ENCODE measurements at places on chromosomes 12 and 14.

- DNase-seq = no peak
These were observed 127.8 kb downstream of the FBXL14 start for GRCh38 chr12:1466481-1467154.

- no peak for DNase-seq
These were observed 123.1 kb upstream of the KRR1 start for GRCh38 chr12:75634244-75635222.

DNA sequence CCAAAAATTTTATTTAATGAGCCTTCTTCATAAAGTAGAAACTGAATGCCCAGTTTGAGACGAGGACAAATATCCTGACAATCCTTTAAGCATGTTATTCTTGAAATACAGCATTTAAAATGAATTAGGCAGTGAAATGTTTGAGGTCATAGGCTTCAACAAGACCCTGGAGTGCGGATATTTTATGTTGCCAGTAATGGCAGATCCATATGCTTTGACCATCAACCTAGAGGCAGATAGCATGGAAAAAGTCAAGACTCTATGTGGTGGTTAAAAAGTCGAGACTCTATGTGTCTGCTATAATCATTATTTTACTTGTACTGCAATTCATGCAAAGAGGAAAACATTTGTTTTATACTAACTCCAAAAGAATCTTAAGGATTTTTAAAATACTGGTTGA, 2.0 kb upstream of the MAP4K5 start:
- no peak for DNase-seq

DNA sequence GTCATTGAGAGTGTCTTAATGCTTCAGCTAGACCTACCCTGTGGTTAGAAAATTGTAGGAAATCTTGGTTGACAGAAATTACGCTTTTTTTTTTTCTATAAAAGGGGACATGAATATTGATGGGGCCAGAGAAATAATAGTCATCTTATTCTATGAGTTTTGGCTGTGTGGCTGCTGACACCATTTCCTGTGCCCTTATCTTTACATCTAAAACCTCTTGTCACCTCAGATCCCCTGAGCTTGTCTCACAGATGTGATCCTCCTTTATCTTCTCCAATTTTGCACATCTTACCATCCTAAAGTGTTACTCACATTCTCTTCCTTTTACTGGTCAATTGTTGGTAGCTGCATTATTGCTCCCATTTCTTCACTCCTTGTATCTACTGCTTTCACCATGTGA, 36.1 kb downstream of the ASCL1 start:
- DNase-seq = no peak

DNA sequence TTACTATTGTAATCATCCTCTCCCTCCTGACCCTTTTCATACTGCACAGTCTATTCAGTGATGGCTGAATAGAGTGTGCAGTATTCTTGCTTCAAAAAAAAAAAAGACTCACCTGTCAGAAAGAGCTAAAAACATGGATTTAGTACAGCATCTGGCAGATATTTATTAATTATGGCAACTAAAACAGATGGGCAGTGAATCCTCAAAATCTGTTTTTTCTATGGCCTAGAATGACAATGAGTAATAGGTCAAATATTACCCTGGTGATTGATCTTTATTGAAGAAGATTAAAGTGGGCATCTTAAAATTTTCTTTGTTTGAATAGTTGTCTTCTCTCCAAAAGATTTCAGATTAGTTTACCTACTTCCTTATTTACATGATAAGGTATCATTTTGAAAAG, 543.6 kb downstream of the FOXG1 start:
- no peak for DNase-seq

- DNase-seq = no peak
These were observed 1.7 kb downstream of the PAWR start for GRCh38 chr12:79689061-79689476.

GRCh38 chr12:62576503-62576902, 109.9 kb downstream of the MON2 start:
- DNase-seq = no peak

- DNase-seq = no peak
These were observed 7.2 kb downstream of the ERC1 start for GRCh38 chr12:998020-998874.

DNA sequence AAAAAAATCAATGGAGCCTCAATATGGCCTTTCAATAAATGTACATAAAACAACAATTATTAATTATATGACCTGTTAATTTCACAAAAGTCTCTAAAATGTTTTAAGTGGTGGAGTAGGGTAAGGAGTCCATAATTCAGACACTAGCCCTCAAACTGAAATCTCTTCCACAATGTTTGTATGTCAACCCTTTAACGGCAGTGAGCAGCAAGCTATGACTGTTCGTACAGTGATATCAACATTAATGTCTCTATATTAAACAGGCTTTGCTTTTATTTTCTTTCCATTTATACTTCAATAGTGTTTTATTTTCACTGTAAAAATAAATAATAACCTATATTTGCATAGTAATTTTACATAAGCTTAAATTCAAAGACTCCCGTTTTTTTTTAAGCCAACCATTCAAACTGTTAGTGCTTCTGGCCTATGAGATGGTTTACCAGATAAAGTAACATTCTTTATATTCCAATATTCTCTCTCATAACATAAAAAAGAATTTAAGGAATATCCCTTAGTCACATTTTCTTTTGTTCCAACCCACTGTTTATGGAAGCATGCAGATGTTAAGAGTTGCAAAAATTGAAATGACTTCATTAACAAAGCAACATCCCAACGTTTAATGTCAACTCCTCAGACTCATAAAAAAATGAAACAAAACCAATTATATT, 2.3 kb downstream of the CDK17 start:
- DNase-seq = no peak

DNA sequence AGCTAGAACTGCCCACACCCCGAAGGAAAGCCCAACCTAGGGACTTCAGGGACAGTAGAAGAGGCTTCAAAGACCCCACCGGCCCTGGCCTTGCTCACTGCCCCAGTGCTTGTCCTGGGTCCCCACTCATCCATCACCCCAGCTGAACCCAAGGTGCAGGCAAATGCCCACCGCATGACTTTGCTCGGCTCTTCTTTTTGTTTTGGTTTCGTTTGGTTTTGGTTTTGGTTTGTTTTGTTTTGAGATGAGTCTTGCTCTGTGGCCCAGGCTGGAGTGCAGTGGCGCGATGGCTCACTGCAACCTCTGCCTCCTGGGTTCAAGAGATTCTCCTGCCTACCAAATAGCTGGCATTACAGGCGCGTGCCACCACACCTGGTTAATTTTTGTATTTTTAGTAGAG, 9.0 kb downstream of the CCDC85C start:
- peak; percentile 56 for DNase-seq

DNA sequence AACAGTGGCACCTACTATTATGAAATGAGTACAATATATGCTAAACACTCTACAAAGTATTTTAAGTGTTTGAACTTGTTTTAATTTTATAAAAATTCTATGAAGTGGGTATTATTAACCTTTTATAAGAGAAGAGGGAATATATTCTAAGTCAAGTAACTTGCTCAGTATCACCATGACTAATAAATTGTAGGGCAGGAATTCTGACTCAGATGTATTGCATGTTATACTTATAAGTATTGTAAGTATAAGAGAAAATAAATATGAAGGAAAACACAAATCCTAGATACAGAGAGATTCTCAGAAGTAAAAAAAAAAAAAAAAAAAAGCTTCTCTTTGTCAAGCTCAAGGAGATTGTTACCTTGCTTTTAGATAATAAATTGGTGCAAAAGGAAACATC, 893.2 kb downstream of the SLC16A7 start:
- no peak for DNase-seq

GRCh38 chr12:128073937-128074336, 193.0 kb upstream of the TMEM132C start:
- DNase-seq = no peak

GRCh38 chr14:37369425-37369824, 171.7 kb downstream of the MIPOL1 start:
- no peak for DNase-seq

GRCh38 chr14:99604766-99605298, 825 bp upstream of the CCDC85C start:
- no peak for DNase-seq

DNA sequence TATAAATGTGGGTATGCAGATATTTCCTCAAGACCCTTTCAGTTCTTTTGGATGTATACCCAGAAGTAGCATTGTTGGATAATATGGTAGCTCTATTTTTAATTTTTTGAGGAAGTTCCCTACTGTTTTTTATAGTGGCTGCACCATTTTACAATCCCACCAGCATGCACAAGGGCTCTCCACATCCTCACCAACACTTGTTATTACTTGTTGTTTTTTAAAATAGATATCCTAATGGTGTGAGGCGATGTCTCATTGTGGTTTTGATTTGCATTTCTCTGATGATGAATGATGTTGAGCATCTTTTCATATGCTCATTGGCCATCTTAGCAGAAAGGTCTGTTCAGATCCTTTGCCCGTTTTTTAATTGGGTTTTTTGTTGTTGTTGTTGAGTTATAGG, 47.1 kb downstream of the DIP2B start:
- no peak for DNase-seq

DNA sequence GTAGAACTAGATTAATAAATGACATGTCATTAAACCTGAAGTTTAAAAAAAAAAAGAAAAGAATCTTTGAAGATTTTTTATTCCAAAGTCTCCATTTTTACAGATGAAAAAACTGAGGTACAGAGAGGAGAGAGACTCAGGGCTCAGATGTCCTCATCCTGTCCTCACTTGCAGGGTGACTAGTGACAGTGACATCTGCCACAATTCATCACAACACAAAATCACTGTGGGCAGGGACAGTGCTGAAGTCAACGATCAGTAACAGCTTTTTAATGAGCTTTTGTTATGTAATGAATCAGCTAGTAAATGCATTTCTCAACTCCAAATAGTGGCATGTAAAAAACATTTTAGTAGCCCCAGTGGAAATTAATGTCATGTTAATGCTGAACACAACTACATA, 138.5 kb downstream of the NTF3 start:
- DNase-seq = no peak

DNA sequence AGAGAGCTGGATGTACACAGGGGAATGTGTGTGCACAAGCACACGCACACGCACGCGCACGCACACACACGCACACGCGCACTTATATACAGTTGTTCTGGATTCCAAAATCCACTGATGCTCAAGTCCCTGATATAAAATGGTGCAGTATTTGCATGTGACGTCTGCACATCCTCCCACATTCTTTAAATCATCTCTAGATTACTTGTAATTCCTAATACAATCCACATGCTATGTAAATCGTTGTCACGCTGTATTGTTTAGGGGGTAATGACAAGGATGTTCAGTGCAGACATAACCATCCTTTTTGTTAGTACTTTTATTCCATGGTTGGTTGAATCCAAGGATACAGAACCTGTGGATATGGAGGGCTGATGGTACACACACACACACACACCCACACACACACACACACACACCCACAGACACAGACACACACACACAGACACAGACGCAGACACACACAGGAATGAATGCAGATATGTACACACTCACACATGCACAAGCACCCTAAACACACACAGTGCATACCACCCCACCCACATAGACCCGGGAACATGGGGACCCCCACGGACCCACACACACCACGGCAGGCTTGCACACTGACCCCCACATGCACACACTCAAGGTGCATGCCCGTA, 188.5 kb upstream of the PRMT8 start:
- DNase-seq = no peak

GRCh38 chr12:91922674-91923073, 223.0 kb downstream of the BTG1 start:
- no peak for DNase-seq

GRCh38 chr12:105020241-105020962, 34.3 kb downstream of the NOPCHAP1 start:
- DNase-seq = no peak

DNA sequence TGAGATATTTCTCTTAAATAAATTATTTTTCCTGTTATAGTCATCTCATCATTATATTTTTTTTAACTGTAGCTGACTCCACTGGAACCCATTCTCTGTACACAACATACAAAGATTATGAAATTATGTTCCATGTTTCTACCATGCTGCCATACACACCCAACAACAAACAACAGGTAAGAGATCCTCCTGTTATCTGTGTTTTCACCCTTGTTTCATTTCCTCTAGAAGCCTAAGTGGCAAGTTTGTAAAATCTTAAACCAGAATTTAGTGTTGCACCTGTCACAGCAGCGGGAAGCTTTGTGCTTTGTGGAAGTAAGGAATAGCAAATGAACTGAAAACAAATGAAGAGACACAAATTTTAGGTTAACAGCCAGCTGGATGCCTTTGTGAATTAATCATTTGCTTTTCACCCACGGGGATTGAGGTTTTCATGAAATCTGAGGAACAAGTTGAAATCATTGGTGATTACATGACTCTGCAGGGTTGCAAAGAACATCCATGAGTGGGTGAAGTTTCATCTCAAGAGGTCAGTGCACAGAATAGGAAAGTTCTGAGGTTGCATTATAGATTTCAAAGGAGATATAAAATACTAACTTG, 273.9 kb upstream of the RGS6 start:
- no peak for DNase-seq

- peak; percentile 37 for DNase-seq
These were observed 14.5 kb upstream of the PWP1 start for GRCh38 chr12:107670999-107671643.

DNA sequence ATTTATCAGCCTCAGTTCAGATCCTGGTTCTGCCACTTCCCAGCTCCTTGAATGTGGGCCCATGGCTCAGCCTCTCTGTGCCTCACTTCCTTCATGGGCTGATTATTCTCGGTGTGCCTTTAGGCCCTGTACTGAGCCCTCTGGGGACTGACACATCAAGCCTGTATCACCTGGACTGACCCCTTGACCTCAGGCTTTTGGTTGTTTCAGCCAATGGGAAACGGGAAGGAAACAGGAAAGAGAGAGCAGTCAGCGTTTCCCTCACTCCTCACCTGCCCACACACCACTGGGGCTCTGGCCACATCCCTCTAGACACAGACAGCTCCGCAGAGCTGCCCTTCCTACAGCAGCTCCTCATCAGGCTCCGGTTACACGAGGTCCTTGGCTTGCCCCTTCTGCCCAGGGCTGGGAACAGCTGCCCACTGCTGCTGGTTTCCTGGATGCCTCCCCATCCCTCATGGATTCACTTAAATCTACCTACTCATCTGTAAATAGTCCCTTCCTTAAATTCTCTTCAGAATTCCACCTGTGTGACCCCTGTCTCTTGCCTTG, 37.0 kb upstream of the ITPR2 start:
- no peak for DNase-seq

DNA sequence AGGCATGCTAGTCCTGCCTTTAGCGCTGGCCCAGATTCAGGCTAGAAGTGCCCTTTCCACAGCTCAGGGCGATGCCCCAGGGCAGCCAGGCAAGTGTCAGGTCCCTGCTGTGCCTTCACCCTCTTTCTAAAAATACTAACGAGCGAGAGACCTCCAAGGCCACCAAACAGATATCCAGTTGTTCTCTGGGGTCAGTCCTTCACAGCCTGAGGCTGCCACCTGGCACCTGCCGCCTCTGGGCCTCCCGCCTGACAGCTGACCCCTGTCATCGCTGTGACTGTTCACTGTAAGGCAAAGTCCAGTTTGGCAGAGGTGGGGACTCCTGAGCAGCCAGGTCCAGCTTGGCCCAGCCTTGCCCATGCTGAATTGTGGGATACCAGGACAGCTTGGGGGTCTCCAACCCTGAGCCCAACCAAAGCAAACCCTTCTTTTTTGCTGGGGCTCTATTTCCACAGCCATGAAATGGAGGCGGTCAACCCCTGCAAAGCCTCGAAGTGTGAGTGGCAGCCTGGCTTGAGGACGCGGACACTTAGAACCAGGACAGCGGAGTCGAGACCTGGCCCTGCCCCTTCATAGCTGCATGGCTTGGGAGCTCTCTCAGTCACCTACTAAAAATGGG, 79.9 kb downstream of the NINJ2 start:
- no peak for DNase-seq

- DNase-seq = no peak
These were observed 770.8 kb upstream of the ALG10B start for GRCh38 chr12:37545759-37546158.

- no peak for DNase-seq
These were observed 302.3 kb upstream of the TMEM132C start for GRCh38 chr12:127964717-127965116.

All from CD4-positive, alpha-beta T cell treated with Interleukin-10 for 1 hour (primary cell).